ENCODE measurements at places on chromosomes 5 and 9. TPM values are rescaled to one million over a fixed set of nuclear protein-coding genes. Genes with fewer than 3 reads are reported as not detected.

DNA sequence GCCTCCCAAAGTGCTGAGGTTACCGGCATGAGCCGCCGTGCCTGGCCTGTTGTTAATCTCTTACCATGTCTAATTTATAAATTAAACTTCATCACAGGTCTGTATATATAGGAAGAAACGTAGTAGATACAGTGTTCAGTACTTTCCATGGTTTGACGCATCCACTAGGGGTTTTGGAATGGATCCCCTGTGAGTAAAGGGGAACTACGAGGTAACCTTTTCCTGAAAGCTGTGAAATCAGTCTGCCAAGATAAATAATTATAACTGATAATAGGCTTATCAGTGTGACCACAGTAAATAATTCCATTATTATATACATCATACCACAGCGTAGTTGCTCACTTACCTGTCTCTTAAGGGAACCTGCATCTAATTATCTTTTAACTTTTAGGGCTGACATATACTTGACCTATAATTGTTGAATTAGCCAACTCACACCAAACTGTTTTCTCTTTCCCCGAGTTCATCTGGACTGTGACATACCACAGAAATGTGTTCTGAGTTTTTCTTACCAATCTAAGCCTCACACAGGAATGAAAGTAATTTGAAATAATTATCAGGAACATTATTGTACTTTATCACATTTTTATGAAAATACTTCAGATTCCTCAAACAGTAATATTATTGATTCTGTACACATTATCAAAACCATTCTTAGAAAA lies 42.9 kb downstream of the DAPK1 start:
- peak; percentile 17 for DNase-seq

- DNase-seq: no peak
These were observed 91.1 kb downstream of the MYO10 start for GRCh38 chr5:16844952-16845351.

DNA sequence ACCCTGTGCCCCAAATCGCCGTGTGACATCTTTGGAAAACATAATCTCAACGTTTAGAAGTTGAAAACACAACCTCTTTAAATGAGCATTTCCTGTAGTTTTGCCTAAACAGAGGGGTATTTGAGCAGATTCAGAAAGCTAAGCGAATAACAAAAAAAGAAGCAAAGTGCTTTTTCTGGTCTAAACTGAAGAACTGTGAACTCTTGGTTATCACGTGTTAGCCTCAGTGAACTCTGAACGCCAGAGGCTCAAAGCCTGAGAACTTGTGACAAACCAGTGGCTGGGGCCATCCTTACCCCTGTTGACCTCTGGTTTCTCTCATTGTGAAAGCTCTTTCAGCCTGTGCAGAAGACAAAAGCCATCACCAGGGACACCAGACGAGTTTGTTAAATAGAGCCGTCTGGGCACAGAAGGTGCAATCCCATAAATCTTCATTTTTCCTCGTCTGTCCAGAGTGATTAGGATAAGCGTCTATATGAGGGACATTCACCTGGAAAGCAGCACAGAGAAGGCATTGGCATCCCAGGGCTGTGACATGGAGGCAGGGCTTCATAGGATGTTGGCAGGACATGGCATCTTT lies 61.4 kb upstream of the ICE1 start:
- DNase-seq: no peak

DNA sequence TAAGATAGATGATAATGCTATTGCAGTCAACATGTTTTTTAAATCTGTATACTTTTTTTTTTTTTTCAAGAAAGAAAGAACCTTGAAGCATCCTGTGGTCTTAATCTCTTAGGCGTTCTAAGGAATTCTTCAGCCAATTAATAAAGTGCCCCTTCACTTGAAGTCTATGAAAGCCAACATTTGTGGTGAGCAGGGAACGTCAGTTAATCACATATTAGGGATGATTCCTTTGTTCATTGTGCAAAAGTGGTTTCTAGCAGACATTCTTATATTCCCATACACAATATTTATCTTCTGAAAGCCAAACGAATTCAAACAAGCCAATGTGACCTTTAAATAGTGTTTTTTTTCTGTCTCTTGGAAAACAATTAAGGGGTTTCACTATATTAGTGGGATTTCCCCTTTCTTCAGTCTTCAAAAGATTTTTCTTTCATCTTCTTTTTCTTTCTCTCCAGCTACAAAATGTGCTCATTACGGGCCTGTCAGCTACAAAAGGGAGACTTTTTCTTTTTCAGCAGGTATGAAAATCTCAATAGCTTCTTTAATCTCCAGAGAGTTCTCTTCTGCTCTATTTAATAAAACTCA lies 40.1 kb downstream of the TMEM167A start:
- DNase-seq: no peak

GRCh38 chr9:108441726-108442125 lies 414.1 kb downstream of the ACTL7B start:
- no peak for DNase-seq

- DNase-seq: no peak
These were observed 79.8 kb downstream of the TENT4A start for GRCh38 chr5:6792911-6793471.

- no peak for DNase-seq
These were observed 529 bp downstream of the CSNK1A1 start for GRCh38 chr5:149550594-149551226.

- DNase-seq: peak; percentile 45
These were observed 371.5 kb downstream of the PRELID2 start for GRCh38 chr5:145463634-145464033.

DNA sequence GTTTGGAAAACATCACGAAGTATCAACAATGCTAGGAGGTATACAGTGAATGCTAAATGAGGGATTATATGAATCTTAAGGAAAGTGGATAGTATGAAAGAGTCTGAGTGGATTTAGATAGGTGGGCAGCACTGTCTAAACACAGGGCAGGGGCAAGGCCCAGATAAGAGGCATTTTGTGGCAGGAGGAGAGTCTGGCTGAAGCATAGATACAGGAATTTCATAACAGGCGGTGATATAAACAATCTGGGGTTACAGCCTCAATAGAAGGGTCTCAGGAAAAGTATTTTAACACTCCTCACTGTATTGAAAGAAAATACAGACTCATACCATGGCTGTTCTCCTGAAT lies 96.9 kb downstream of the PLPP1 start:
- no peak for DNase-seq

DNA sequence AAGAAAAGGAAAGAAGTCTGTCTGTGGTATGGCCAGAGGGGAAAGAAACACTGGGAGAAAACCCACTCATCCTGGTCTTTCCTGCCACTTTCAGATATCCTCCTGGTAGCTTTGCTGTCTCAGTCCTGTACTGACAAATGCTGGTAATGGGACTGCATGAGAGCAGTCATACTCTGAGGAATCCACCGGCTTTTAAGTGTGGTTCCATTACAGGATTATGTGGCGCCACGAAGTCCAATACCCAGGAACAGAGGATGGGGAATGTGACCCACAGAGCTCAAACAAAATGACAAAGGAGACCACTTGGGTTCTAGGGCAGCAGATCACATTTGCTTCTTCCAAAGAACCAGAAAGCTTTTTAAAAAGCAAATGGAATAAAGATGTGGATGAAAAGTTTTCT lies 26.3 kb upstream of the FBP1 start:
- no peak for DNase-seq

DNA sequence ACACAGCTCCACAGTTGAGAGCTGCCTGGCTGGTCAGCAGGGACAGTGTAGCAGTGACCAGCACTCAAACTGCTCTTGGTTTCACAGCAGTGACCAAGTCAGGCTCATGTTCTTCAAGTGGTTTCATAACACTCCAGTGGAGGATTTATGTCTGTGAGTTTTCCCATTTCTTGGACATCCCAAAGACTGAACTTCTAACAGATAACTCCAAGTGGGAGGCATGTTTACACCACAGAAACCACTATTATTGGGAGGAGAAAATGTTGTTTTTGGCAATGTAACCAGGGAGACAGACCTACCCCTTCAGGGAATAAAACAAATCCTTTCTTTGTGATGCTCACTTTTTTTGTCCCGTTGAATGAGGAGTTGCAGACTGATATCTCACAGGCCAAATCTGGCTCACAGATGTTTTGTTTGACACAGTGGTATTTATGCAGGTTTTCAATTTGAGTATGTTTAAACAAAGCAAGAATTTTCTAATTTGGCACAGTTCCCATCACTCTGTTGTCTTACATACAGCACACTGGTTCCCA lies 141.5 kb downstream of the RMI1 start:
- DNase-seq: peak; percentile 12

Gene ADAMTSL1
- 179 TPM for total RNA-seq

Gene IFNA4
- total RNA-seq: not detected
